ENCODE measurements at places on chromosomes 16 and 17. TPM values are rescaled to one million over a fixed set of nuclear protein-coding genes. Genes with fewer than 3 reads are reported as not detected.

- DNase-seq, result peak; percentile 66
Measured at GRCh38 chr17:43577664-43578403, 31.7 kb upstream of the ETV4 start.

DNA sequence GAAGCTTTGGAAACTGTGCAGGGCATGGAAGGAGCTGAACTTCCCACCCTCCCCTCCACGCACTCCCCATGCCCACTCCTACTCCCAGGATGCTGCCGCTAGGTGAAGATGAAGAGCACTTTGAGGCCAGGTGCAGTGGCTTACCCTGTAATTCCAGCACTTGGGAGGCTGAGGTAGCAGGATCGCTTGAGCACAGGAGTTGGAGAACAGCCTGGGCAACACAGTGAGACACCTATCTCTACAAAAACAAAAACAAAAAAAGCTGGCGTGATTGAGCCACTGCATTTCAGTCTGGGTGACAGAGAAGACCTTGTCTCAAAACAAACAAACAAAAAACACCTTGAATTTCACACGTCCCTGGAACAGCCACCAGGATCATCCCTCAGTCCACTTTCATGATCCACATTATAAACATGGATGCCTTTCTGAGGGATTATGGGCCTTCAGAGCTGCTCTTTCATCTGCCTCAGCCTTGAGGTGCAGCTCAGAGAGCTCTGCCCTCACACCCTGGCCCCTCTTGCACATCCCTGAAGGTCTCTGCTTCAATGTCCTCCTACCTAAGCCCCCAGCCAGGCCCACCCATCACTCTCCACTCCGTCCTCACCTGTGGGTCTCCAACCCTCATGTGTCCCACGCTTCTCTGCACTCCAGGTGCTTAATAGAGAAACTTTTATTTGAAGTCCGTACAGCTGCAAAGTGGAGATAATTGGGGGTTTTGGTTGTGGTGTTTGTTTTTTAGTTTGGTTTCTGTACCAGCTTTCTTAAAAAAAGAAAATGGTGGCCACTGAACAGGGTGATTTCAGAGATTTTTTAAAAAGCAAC, 25.8 kb downstream of the PHB1 start:
- DNase-seq, result no peak

- DNase-seq, result no peak
Measured at GRCh38 chr16:62038646-62039045, 2.4 kb upstream of the CDH8 start.

DNA sequence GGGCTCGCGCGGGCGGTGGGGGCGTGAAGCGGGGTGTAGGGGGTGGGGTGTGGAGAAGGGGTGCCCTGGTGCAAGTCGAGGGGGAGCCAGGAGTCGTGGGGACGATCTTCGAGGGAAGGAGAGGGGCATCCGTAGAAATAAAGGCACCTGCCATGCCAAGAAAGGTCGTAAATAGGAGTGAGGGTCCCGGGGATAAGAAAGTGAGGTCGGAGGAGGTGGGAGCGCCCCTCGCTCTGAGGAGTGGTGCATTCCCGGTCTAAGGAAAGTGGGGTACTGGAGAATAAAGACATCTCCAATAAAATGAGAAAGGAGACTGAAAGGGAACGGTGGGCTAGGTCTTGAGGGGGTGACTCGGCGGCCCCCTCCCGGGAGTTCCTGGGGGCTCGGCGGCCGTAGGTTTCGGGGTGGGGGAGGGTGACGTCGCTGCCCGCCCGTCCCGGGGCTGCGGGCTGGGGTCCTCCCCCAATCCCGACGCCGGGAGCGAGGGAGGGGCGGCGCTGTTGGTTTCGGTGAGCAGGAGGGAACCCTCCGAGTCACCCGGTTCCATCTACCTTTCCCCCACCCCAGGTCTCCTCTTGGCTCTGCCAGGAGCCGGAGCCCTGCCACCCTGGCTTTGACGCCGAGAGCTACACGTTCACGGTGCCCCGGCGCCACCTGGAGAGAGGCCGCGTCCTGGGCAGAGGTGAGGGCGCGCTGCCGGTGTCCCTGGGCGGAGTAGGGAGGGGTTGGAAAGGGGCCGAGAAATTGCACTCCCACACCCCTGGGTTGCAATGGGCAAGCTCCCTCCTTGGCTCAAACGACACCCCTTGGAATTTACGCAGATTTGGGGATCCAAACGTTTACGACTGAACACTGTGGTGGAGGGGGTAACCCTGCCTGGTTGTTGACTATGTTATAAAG, 888 bp downstream of the CDH1 start:
- DNase-seq, result no peak

GRCh38 chr16:10070591-10070990, 111.6 kb downstream of the GRIN2A start:
- DNase-seq, result no peak

GRCh38 chr17:48841395-48841831, 10.6 kb downstream of the CALCOCO2 start:
- peak; percentile 87 for DNase-seq

DNA sequence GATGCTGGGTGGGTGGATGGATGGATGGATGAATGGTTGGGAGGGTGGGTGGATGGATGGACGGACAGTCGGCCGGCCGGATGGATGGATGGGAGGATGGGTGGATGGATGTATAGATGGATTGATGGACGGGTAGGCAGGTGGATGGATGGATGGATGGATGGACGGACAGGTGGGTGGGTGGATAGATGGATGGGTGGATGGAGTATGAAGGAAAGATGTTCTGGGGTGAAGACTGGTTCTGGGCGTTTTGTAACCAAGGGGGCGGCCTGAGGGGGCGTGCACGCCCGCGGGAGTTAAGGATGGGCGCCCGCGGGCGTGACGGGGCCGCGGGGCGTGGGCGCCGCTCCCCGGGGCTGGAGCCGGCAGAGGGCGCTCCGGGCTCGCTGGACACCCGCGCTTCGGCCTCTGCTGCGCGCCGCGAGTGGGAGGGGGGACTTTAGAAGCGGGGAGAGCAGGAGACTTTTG, at the start of gene NECAB2:
NECAB2 (plus strand) TSS at position 407 of the 468 bp plus-strand sequence. CDS start 405 bp downstream, outside the sequence.
- DNase-seq, result peak; percentile 49

DNA sequence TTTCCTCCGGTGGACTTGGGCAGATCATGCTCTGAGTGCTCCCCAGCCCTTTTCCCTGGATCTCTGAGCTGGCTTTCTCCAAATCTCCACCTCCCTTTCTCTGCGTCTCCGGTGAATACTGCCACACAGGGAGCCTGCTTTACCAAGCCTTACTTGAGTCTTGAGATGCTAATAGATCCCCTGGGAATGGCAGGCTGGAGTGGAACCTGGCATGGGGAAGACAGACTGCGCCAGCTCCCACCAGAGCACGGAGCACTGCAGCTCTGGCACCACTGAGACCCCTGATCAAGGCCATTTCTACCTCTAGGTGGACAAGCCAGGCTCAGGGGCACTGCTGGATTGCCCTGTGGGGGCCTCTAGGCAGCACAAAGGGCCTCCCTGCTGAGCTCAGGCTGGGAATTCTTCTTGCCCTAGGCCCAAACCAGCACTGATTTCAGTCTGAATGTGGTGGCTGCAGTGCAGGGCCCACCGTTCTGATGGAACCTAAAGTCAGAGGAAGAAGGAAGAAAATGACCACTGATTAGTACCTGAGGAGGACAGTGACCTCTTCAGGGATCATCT, 74.3 kb upstream of the CRHR1 start:
- no peak for DNase-seq

DNA sequence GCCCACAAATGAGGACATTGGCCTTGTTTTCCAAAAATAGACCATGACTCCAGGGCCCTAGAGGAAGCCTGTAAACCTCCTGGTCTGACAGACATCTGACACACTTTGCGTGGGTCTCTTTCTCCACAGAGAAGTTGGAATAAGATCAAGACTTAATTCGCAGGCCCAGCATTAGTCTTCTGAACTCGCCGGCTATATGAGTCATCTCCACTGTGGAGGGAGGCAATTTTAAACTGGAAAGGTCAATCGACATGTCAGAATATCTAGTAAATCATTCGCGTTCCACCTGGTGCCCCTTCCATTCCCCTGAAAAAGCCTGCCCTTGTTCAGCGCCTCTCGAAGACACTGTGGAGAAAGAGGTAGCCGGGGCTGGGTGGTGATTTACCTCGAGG, 140.1 kb downstream of the CLEC16A start:
- no peak for DNase-seq

- no peak for DNase-seq
Measured at GRCh38 chr16:83843657-83844056, 35.9 kb downstream of the HSBP1 start.

GRCh38 chr16:47025641-47026040, 52.2 kb upstream of the DNAJA2 start:
- no peak for DNase-seq

DNA sequence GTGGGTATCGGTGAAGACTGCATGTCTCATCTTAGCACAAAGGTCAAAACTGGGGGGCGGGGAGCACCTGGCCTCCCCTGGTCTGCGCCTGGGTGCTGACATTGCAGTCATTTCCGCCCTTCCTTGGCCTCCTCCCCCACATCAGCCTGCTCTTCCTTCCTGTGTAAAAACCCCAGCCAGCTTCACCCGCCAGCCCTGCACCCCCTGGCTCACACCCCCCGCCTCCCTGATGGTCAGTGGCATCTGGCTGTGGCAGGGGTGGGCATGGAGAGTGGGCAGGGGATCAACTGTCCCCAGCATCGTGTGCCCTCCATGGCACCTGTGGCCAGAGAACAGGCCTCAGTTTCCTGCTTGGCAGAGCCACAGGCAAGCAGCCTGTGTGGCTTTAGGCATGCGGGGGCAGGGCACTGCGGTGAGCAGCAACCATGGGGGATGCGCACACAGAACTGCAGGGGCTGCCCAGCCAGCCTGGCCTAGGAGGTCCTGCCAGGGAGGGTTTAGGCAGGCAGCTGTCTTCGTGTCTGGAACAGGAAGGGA, 26.5 kb upstream of the LASP1NB start:
- peak; percentile 84 for DNase-seq

DNA sequence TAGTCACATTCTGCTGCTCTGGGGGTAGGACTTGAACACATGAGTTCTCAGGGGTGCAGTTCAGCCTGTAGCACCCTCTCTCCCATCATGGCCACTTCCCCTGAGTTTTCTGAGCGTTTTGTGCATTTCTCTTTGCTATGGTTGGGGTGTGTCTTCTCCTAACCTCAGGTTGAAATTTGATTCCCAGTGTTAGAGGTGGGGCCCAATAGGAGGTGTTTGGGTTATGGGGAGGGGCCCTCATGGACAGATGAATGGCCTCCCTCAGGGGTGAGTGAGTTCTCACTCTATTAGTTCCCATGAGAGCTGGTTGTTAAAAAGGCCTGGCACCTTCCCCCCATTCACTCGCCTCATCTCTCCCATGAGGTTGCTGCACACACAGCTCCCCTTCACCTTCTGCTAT, 101.1 kb downstream of the FOXL1 start:
- DNase-seq, result no peak

DNA sequence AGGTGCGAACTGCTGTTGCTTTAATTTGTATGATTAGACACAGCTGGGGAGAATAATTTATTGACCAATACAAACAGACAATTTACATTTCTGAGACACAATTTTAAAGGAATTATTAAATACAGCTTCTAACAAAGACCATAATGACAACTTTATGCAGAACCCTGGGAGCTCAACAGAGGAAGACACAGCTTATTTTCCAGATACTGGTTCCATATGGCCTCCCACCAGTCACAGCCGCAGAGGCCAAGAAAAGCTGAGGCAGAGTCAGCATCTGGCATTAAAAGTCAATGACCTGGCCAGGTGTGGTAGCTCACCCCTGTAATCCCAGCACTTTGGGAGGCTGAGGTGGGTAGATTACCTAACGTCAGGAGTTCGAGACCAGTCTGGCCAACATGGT, 66.1 kb upstream of the BCAR1 start:
- peak; percentile 72 for DNase-seq

DNA sequence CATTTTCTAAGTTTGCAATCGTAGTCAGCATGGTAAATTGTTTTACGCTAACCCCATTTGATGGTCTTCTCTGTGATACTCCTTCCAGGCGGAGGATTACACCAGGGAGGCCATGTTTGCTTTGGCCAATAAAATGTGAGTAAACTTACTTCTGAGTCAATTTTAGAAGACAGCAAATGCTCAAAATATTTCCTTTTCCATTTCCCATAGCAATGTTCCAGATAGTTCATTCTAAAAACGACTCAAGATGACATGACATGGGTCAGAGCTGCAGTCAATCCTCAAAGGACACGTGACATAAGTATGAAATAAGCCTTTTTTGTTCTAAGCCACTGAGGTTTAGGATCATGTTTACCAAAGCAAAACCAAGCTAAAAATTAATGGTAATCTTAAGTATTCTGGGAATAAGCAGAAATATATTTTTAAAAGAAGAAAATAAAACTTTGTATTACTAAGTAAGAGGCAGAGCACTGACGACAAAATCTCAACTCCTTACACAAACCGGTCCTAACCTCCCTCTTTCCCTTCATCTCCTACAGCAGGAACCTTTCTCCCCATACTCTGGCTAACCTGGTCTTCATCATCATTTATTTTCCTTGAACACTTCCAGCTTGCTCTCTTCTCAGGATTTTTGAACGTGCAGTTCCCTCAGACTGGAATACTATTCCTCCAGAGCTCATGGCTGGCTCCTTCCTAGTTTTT, 266.2 kb downstream of the CEP112 start:
- peak; percentile 91 for DNase-seq

- no peak for DNase-seq
Measured at GRCh38 chr16:10239640-10240039, 57.4 kb upstream of the GRIN2A start.

DNA sequence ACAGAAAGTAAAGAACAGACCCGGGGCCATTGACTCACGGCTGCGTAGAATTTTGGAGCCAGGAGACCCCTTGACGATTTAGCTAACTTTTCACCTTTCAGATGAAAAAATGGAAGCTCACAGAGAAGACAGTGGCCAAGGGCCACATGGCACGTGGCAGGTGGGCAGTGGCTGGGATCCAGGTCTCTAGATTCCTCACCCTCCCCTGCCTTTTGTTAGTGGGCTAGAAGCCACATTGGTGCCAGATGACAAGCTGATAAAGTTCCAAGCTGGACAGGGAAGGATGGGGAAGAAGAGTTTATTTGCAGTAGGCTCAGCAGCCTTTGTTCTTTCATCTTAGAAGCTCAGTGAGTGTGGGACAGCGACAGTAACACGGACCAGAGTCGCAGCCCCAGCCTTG, 105.8 kb downstream of the SPACA3 start:
- DNase-seq, result no peak

GRCh38 chr16:23318639-23319038, 16.5 kb downstream of the SCNN1B start:
- no peak for DNase-seq

GRCh38 chr17:5362162-5362811, 57.2 kb downstream of the NUP88 start:
- no peak for DNase-seq

The SCIMP gene
- 0.89 TPM for total RNA-seq

The WFIKKN2 gene
- 2.0 TPM for total RNA-seq

The CCL3 gene
- 7.7 TPM for total RNA-seq

The CTRB1 gene
- 0.75 TPM for total RNA-seq

The DYNLRB2 gene
- total RNA-seq, result 0.40 TPM

The SYT17 gene
- total RNA-seq, result 3.1 TPM
